HCEC 1CT (cell line): ENCODE measurements at places on chromosomes 6 and 20.

DNA sequence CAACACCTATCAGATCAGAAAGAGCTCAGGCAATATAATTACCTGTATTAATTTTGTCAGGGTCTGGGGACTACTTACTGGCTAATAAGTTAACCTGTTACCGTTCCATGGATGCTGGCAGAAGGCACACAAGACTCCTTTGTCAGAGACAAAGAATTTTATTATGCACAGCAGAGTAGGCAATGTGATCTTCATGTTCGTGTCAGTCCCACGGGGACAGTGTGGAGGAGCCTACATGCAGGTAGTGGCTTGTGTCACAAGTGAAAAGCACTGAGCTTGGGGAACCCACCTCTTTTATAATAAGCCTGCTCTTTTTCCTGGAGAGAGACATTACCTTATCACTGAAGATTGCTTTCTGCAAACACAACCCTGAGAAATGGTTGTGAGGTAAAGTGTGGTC, 96.9 kb downstream of the CD164 start:
- DNase-seq = no peak

DNA sequence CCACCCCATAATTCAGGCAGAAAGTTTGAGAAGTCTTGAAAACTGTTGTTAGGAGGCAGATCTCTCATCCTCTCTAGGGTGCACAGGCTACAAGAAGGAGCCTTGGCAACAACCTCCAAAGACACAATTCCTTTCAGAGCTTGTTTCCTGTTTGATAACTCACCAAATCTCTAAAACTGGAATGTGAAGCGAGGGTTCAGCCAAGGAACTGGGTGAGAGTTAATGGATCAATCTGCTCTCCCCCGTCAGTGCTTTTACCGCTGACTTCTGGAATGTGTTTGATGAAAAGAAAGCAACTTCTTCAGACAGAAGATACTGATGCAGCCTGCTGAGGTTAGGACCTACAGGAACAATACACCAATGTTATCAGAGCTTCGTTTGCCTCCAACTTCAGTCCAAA, 171.8 kb upstream of the BMP2 start:
- DNase-seq = no peak

DNA sequence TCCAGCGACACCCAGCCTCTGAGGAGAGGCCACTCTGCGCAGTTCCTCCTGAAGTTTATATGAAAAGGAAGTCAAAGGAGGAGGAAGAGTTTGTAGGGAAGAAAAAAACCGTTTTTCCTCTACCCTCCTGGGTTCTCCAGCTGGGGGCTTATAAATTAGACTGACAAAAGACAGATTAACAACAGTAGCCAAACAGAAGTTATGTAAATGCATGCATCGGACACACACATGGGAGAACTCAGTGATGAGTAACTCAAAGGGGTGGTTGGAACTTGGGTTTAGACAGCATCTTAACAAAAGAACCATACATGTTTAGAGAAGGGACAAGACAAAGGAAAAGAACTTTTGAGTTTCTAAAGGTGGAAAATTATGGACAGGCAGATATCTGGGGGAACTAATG, 71.2 kb downstream of the CD24 start:
- no peak for DNase-seq

DNA sequence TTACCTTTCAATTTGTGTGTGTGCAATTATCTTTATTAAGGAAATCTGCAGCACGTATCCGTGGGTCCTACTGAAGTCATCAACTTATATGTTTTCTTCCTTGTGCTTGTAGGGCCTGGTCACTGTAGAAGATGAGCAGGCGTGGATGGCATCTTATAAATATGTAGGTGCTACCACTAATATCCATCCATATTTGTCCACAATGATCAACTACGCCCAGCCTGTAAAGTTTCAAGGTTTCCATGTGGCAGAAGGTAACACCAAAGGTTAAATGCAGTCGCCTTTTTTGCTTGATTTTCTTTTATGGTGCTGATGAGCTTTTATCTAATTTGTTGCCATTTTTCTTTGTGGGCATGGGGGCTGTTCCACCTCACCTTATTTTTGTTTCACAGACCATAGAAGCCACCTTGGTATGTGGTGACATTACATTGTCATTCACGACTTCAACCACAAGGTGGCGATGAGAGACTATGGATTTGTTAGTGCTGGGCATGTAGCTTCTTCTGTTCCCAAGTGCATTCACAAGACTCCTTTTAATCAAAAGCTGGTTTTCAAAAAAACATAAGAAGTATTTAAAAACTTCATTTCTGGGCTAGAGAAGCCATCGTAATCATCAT, 106.5 kb upstream of the LAMP5 start:
- peak; percentile 53 for DNase-seq

DNA sequence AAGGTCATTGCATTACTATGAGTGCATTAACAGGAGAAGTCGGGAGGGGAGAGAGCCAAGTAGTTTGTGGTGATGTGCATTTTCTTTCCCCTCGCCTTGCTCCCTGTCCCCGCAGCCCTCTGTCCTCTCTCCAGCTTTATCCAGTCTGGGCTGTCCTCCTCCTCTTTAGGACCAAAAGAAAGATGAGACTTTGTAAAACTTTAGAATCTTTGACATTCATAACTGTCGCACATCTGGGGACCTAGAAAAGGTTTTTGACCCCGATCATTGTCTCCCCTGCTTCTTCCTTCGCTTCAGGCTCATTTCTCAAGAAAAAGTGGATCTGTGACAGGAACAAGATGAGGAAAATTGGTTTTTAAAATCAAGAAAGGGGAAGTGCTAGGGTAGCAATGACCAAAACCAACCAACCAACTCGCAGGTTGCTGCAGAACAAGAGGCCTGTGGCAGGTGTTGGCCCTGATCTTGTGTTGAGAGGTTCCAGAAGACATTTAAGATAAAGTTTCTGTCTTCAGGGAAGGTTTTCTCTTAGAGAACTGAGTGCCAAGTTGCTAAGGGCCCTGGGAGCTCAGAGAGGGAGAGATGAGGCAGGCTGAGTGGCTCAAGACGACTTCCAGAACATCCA, 17.6 kb downstream of the SYTL3 start:
- no peak for DNase-seq

GRCh38 chr6:30168741-30169140, 5.4 kb downstream of the TRIM15 start:
- no peak for DNase-seq

GRCh38 chr6:15657290-15657689, 5.5 kb downstream of the DTNBP1 start:
- no peak for DNase-seq

DNA sequence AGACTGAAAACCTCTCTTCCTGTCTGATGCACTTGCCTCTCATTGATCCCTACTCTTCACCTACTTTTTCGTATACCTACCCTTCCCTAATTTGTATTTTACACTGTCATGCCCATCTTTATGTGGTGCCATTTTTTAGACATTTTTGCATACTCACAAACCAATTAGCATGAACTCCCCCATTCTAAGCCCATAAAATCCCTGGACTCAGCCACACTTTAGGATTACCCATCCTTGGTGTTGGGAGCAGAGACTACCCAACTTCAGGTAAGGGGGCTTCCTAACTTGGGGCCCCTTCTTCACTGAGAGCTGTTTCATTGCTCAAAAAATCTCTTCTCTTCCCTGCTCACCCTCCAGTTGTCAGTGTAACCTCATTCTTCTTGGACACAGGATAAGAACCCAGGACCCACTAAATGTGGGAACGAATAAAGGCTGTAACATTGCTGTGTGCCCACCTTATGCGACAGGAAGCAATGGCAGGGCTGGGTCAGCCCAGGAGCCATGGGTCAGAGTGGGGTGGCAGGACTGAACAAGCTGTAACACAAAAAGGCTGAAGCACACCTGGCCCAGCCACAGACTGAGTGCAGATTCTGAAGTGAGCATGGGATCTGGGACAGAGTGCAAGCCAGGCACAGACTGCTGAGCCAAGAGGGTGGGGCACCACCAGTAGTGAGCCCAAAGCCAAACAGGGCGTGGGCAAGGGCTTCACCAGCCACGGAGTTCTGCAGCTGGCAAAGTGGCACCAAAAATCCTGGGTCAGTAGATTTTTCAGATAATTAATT, 789.1 kb upstream of the HS3ST5 start:
- no peak for DNase-seq

DNA sequence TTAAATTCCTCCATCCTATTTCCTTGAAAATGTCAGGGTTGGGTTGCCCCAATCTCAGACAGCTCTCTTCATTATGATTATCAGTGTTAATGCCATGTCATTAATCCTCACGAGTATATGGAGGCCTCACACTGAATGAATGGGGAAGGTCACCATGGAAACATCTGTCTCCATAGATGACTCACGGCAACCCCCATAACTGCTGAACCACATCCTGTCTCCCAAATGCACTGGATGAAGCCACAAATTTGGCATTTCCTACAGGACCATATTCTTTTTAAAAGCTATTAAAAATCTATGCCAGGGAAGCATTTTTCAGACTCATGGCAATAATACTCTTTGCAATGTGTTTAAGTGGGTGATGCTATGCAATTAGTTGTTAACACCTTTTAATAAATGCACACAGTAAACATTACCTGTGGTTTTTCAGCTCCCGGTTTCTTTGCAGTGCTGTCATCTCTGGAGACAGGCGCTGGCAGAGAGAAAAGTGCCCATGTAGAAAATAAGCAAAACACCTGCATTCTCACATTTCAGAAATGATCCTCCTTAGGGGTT, 80.1 kb upstream of the PTPRK start:
- peak; percentile 96 for DNase-seq

GRCh38 chr20:57091748-57092111, 174.7 kb downstream of the BMP7 start:
- no peak for DNase-seq

- no peak for DNase-seq
These were observed 10.8 kb downstream of the SLC52A3 start for GRCh38 chr20:757506-757905.

DNA sequence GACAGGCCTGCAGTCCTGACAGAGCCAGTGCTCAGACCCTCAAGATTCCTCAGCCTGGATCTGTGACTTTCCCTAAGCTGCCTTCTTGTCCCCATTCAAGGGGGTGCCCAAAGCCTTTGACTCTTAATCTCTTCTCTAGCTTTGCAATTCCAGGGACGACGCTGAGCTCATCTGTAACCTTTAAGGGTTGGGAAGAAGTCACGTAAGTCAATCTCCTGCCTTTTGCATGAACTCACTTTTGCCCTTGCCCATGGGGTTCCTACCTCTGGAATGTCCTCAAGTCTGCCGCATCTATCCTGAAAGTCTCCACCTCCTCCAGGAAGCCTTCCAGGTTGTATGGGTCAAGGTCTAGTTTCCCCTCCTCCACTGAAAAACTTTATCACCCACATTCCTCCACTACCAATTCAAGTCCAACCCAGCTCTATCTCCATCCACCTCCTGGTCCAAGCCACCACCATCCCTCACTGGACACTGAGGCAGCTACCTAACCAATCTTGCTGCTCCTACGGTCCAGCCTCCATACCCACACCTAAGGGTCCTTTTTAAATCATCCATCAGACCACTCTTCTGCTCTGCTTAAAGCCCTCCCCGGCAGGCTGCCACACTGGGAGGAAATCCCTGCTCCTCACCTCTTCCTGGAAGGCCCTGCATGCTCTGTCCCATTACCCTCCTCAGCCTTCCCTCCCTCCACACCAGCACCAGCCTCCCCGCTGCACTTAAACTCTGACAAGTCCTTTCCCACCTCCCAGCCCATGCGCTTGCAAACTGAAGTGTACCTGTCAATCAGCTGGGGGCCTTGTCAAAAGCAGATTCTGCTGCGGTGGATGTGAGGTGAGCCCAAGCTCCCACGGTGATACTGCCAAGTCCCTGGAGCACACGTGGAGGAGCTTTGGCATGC, 29.7 kb downstream of the PREX1 start:
- DNase-seq = no peak

GRCh38 chr6:149317644-149318571, at the start of gene TAB2:
Gene TAB2 (plus strand): TSS chr6:149317712. CDS start chr6:149369998, 52,286 bp downstream.
- DNase-seq = peak; percentile 40

GRCh38 chr20:53003420-53004154, 31.4 kb downstream of the TSHZ2 start:
- DNase-seq = no peak

GRCh38 chr6:156205678-156206077, 571.5 kb upstream of the ARID1B start:
- DNase-seq = no peak

DNA sequence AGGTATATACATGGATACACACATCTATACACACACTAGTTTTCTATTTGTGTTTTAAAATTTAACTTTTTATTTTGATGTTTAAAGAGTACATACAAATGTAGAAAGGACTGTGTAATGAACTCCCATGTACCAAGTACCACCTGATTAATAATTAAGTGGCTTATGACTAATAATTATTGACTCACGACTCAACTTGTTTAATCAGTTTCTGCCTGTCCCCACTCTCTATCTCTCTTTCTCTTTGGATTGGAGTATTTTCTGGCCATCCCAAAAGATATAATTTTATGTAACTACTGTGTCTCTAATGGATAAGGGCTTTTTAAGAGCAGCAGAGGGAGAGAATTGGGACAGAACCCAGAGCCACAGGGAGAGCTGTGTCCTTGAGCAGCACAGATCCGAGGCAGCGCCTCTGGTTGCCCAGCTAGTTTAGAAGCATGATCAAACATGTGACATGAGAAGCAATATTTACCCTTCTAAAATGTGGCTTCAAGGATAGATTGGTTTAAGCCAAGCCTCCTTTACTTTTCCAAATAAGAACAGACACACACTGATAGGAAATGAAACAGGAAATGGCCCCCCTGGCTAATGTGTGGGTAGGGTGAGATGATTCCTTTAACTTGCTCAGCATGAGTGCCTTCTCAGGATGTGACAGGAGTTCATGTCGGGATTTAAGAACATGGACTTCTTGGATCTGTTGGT, 81.0 kb downstream of the ERMARD start:
- no peak for DNase-seq

GRCh38 chr20:20102163-20102562, 49.8 kb downstream of the CFAP61 start:
- no peak for DNase-seq

GRCh38 chr6:135906972-135907465, 55.5 kb downstream of the PDE7B start:
- DNase-seq = no peak

- no peak for DNase-seq
These were observed 165.1 kb downstream of the TINAG start for GRCh38 chr6:54473328-54473727.

- DNase-seq = no peak
These were observed 99.2 kb downstream of the BMP7 start for GRCh38 chr20:57167292-57167655.

GRCh38 chr6:134003542-134003951, 48.9 kb downstream of the SLC2A12 start:
- no peak for DNase-seq

GRCh38 chr6:1761477-1761877, 151.8 kb downstream of the FOXC1 start:
- DNase-seq = no peak

- DNase-seq = no peak
These were observed 49.8 kb downstream of the EYA4 start for GRCh38 chr6:133290930-133291329.
